ENCODE measurements at places on chromosomes 16 and 17. TPM values are rescaled to one million over a fixed set of nuclear protein-coding genes. Genes with fewer than 3 reads are reported as not detected.

DNA sequence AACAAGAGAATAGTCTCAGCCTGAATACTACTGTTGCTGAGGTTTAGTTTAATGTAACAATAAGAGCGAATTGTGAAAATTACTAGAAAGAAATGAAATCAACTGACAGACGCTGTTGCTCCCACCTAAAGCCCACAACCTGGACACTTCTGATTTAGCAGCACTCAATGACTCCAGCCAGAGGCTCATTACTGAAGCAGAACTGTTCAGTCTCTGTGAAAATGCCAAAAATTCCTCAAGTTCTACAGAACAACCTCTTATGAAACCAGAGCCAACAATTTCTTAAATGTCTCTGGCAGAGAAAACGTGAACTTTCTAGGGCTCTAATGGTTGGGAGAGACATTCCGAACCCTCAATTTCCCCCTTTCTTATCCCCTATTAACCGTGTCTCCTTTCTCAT is 9.9 kb downstream of the PSME3IP1 start:
- 0 out of 2 replicates have a peak, but pooled peaks cover 2% of the 10 kb centered on the region for H3K36me3 ChIP-seq
- no peaks in the 10 kb centered on the region for H3K4me1 ChIP-seq
- H3K27me3 ChIP-seq = no peaks in the 10 kb centered on the region
- no peak overlapping the region for H3K4me3 ChIP-seq

DNA sequence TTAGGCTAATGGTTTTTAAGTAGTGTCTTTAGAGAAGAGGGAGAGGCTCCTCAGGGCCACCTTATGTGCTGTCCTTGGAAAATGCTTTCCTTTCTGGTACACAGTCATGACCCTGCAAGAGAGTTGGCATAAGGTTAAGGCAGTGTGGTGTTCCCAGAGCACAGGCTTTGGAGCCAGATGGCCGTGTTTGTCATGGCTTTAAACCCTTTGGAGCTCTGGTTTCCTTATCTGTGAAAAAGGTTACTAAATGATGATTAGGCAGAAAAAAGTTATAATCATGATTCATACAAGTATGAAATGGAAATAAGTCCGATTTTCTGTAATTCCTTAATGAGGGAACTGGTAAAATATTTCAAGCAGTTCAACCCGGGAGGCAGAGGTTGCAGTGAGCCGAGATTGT is 13.2 kb downstream of the UTP4 start:
- DNase-seq = peak; percentile 30
- peaks cover 45% of the 10 kb centered on the region for H3K36me3 ChIP-seq
- no peak overlapping the region for H3K27ac ChIP-seq
- no peak overlapping the region for H3K4me3 ChIP-seq

DNA sequence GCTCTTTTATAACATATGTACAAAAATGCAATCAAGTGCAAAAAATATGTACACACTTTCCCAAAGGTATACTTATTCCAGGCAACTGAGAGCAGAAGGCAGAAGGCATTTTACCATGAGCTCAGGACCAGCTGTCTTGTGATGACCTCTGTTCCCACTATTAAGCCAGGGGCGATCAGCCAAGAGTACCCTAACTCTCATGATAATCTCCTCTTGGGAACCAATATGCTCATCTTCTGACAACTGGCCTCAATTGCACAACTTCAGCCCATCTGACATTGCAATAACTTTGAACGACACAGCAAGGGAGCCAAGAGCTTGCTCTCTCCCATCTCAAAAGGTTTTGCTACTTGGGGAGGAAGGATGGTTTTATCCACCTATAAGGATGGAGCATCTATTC is 471.9 kb downstream of the HS3ST3B1 start:
- H3K27ac ChIP-seq = no peak overlapping the region
- H3K36me3 ChIP-seq = no peaks in the 10 kb centered on the region
- H3K27me3 ChIP-seq = no peaks in the 10 kb centered on the region
- no peak for DNase-seq

DNA sequence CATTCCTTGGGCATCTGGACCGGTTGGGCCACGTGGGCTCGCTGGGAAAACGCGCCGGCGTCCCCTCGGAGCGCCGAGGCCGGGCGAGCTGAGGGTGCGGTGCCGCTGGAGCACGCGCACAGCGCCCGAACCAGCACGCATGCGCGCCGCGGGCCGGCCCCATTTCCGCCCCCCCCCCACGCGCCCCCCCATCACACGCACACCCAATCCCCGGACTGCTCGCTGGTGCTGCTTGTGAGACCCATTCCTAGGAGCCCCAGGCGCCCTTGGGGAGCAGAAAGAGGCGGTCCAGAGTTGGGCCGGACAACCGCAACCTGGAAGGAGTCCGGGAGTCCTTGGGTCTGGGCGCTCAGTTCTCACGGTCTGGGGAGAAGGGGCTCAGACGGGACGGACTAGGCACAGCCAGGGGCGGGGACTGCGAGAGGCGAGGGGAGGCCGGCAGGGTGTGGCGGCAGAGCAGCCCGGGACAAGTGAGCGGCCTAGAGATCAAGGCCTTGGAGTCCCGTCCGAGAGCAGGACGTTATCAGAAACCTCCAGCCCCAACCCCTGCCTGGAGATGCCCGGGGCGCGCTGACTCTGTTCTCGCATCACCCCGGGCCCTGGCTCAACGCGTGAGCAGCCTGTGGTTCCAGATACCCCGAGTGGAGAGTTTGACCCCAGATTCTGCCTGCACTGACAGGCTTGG is 6.0 kb upstream of the CBX8 start:
- H3K27ac ChIP-seq = no peak overlapping the region
- no peak for DNase-seq
- H3K27me3 ChIP-seq = peaks cover 97% of the 10 kb centered on the region
- no peaks in the 10 kb centered on the region for H3K4me1 ChIP-seq
- no peak overlapping the region for H3K4me3 ChIP-seq

The RMI2 gene
- total RNA-seq = 8.5 TPM

DNA sequence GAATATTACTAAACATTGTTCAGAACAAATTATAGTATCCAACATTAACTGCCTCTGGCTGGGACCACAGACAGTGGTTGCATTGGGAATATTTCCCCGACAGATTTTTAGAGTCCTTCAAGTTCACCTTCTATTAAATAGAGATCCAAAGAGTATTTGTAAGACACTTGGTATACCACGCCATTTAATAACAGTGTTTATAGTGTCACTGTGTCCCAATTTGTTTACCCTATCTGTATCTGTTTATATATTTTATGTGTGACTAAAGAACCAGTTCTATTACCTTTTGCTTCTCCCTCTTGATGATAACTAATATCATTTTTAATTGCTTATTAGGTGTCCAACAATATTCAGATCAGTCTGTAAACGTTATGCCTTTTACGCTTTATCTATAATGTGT is 191.3 kb upstream of the IRX5 start:
- no peaks in the 10 kb centered on the region for H3K36me3 ChIP-seq
- H3K27me3 ChIP-seq = 0 out of 2 replicates have a peak, but pooled peaks cover 12% of the 10 kb centered on the region
- H3K4me3 ChIP-seq = no peak overlapping the region
- H3K27ac ChIP-seq = no peak overlapping the region
- no peak for DNase-seq
- no peaks in the 10 kb centered on the region for H3K4me1 ChIP-seq

The ZNF785 gene
- total RNA-seq = 9.0 TPM

- no peak for DNase-seq
- no peak overlapping the region for H3K4me3 ChIP-seq
- no peak overlapping the region for H3K27ac ChIP-seq
- no peaks in the 10 kb centered on the region for H3K4me1 ChIP-seq
Measured at GRCh38 chr17:1861391-1862010, 31.7 kb downstream of the RPA1 start.

The C1QL1 gene
- 0.86 TPM for total RNA-seq

DNA sequence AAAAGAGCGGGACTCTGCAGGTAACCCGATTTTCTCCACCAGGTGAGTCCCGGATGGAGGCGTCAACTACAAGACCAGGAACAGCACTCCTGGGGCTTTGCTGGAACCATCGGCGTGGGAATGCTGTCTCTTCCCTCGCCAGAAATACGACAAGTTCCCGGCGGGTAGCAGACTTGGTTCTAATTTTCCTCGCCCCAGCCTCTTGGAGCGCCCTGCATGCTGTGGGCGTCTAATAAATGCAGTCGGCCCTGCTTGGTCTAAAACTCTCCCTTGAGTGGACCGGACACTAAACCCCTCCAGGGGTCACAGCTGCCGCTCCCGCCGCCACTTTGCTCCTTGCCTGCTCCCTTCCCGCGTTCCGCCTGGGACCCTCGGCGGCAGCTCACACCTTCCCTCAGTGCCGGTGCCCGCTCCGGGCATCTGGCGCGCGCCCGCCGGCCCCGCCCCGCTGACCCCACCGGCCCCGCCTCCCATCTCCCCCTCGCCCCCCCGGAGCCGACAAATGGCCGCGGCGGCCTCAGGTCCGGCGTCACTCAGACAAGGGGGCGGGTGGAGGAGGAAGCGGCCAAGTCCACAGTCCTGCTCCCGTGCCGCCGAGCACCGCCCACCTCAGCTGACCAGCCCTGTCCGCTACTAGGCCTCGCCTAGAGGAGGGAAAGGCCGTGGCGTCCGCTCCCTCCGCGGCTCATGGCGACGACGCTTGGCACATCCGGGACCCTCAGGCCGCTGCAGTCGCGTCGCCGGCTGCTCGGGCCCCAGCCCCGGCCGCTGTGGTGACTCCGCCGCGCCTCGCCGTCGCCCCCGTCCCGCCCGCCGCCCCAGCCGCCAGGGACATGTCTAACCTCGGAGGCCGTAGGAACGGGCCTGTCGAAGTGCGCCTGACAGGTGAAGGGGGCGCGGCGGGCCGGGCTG is 65.8 kb downstream of the KPNA2 start:
- H3K36me3 ChIP-seq = no peaks in the 10 kb centered on the region
- H3K27me3 ChIP-seq = no peaks in the 10 kb centered on the region
- peak overlapping the region; percentile 80 for H3K4me3 ChIP-seq
- no peak overlapping the region for H3K27ac ChIP-seq
- 0 out of 2 replicates have a peak, but pooled peaks cover 6% of the 10 kb centered on the region for H3K4me1 ChIP-seq

- H3K27ac ChIP-seq = no peak overlapping the region
- no peak for DNase-seq
- no peaks in the 10 kb centered on the region for H3K27me3 ChIP-seq
- H3K36me3 ChIP-seq = peaks cover 25% of the 10 kb centered on the region
- no peak overlapping the region for H3K4me3 ChIP-seq
Measured at GRCh38 chr16:27508476-27508875, 41.2 kb downstream of the GTF3C1 start.

- H3K4me1 ChIP-seq = peaks cover 5% of the 10 kb centered on the region
- H3K27ac ChIP-seq = no peak overlapping the region
- H3K36me3 ChIP-seq = no peaks in the 10 kb centered on the region
- DNase-seq = no peak
- H3K4me3 ChIP-seq = no peak overlapping the region
Measured at GRCh38 chr17:75881678-75882454, 3.5 kb upstream of the TRIM47 start.

The GGT6 gene
- total RNA-seq = not detected

DNA sequence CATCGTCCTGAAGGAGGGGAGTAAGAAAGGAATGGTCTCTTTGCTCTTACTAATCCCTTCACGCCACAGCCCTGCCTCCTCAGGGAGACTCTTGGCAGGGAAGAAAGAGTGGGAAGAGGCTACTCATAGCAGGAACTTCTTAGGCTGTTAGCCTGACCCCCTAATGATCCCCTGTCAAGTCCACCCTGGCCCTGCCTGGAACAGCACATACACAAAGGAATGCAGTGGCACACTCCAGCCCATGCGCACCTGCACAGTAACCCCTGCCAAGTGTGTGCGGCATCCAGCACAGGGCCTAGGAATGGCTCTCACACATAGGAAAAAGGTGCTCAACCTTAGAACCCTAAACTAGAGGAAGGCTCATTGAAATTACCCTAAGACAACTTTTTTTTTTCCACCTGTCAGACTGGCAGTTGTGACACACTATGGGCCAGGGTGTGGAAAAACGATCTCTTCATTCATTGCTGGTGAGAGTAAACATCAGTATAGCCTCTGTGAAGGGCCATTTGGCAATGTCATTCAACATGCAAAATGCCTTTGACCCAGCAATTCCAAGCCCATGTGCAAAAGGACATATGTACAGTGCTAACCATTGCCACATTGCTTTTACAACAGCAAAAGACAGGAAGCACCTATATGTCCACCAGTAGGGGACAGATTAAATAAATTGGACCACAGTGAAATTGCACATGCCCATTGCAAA is 50.1 kb downstream of the PIMREG start:
- H3K27ac ChIP-seq = no peak overlapping the region
- DNase-seq = no peak
- no peaks in the 10 kb centered on the region for H3K4me1 ChIP-seq
- no peaks in the 10 kb centered on the region for H3K27me3 ChIP-seq
- no peaks in the 10 kb centered on the region for H3K36me3 ChIP-seq
- H3K4me3 ChIP-seq = no peak overlapping the region

GRCh38 chr16:27230562-27231001 is 27.3 kb downstream of the KDM8 start:
- DNase-seq = no peak
- peaks cover 12% of the 10 kb centered on the region for H3K4me1 ChIP-seq
- no peaks in the 10 kb centered on the region for H3K27me3 ChIP-seq
- H3K4me3 ChIP-seq = no peak overlapping the region

The HBZ gene
- total RNA-seq = not detected

- no peak overlapping the region for H3K27ac ChIP-seq
- no peaks in the 10 kb centered on the region for H3K36me3 ChIP-seq
- peaks cover 43% of the 10 kb centered on the region for H3K4me1 ChIP-seq
- DNase-seq = peak; percentile 52
- H3K4me3 ChIP-seq = no peak overlapping the region
Measured at GRCh38 chr17:40518401-40519088, 17.1 kb upstream of the TNS4 start.

DNA sequence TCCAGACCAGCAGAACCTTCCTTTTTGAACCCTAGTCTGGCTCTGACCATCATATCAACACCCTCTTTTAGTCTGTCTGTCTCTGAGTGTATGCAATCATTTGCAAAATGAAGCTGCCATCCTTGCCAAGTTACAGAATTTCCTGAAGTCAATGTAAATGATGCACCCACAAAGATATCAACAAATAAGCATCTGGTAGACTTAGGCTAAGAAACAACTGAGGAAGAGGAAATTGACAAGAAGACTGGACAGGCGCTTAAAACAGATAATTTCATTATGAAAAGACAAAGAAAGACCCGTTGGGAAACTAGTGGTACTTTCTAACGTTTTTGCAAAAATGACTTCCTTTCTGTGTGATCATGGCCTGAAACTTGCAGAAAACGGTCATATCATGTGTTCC is 24.7 kb upstream of the CIITA start:
- no peaks in the 10 kb centered on the region for H3K36me3 ChIP-seq
- H3K4me3 ChIP-seq = no peak overlapping the region
- H3K4me1 ChIP-seq = no peaks in the 10 kb centered on the region
- no peak for DNase-seq

- no peak overlapping the region for H3K4me3 ChIP-seq
- peaks cover 10% of the 10 kb centered on the region for H3K36me3 ChIP-seq
- DNase-seq = no peak
Measured at GRCh38 chr16:2432286-2432685, 3.0 kb downstream of the CCNF start.

DNA sequence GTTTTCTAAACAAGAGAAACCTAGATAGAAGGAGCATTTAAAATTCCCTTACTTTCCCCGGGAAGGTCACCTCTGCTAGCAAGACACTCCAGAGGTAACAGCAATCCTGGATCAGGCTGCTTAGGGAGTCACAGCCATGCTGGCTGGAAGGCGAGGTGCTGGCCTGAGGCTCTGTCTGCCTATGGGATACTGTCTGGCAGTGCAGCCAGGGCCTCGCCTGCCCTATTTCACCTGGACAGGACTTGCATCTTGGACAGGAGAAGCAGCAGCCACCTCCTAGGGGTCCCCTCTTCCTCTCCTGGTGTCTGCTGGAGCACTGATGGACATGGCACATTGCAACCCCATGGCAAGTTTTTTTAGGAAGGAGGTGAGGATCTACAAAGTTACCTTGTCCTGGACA is 15.1 kb downstream of the FA2H start:
- H3K27ac ChIP-seq = no peak overlapping the region
- H3K27me3 ChIP-seq = peaks cover 23% of the 10 kb centered on the region
- H3K4me3 ChIP-seq = no peak overlapping the region
- no peak for DNase-seq
- no peaks in the 10 kb centered on the region for H3K36me3 ChIP-seq

The APOH gene
- not detected for total RNA-seq

All from GM23248 (cell line).